ENCODE measurements at places on chromosomes 1 and 21.

GRCh38 chr1:116763787-116764465 is 9.7 kb downstream of the CD2 start:
- no peak for DNase-seq

GRCh38 chr1:162327788-162328165 is 48.9 kb downstream of the SPATA46 start:
- no peak for DNase-seq

DNA sequence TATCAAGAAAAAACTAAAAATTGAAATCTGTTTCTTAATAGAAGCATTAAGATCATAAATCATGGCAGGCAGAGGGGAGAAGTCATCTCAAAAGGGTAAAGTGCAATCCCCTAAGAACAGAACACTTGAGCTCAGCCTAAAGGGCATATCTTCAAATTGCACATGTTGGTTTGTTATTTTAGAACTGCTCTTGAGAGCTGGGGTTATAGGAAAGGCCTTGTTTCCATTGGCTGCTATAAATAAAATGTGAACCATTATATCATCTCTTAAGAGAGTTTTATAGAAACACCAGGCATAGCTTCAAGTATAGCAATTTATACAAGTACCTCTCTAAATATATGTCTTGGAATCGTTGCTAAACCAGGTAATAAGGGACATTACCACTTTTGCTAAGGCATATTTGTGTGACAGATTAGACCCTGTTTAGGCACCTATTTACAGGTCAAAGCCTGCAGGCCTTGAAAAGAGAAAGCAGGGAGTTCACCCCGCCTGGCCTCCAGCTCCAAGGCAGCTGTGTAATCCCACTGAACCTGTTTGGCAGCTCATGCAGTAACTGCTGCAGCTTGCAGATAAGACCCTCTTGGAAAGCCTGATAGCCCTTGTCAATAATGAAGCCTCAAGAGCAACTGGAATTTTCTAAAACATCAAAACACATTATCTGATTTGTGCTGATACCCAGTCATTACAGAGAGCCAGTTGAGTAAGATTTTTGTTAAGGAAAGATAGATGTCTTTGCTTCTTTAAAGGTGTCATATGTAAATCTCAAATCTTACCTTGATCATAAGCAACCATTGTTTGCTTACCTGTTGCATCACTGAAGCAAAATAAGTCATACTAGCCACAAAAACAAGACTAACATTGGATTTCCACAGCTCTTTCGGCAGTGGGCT is 24.2 kb upstream of the SYDE2 start:
- no peak for DNase-seq

GRCh38 chr1:212466437-212466836 is 33.7 kb downstream of the NENF start:
- DNase-seq: no peak

- no peak for DNase-seq
Observed at GRCh38 chr1:32239790-32240139, 7.3 kb upstream of the FAM167B start.

DNA sequence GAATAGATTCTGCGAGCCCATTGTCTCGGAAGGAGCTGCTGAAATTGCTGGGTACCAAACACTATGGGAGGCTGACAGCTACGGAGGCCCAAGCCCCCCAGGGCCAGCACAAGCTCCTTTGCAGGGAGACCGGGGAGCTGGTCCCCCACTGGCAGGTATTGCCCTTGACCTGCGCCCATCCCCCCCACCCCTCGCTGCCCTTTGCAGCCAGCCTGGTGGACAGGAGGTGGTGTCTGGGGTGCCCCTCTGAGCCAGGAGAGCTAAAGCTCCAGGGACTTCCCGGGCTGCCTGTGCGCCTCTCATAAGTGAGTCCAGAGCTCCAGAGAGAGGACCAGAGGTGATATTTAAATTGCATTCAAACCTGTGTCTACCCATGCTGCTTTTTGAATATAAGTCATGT is 5.4 kb downstream of the SERTAD4 start:
- DNase-seq: no peak

DNA sequence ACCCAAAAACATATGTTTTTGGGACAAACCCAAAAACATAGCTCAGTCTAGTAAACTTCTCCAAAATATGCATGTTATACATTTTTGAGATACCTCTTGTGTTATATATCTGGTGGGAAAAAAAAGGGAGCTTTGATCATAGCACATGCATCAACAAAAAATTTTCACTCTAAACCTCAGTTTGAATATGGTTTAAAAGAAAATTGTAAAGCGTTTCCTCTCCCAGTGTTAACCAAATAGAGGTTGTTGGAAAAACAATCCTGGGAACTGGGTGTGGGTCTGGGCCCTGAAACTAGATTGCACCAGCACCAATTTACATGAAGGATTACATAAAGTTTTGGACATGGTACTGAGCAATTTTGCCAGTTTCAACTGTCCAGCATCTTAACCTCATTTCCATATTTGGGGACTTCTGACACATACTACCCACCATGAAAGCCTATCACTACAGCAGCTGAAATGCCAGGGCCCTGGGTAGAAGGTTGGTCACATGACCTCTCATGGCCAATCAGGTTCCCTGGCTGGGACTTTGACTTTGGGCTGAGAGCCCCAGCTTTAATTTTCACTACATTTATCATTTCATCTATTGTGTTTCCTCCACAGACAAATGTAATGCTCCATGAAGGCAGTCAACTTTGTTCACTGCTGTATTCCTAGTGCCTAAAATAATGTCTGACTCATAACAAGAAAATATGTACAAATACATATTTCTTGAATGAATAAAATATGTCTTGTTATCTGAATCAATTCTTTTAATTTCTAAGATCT is 150.7 kb downstream of the SETD4 start:
- DNase-seq: peak; percentile 30

DNA sequence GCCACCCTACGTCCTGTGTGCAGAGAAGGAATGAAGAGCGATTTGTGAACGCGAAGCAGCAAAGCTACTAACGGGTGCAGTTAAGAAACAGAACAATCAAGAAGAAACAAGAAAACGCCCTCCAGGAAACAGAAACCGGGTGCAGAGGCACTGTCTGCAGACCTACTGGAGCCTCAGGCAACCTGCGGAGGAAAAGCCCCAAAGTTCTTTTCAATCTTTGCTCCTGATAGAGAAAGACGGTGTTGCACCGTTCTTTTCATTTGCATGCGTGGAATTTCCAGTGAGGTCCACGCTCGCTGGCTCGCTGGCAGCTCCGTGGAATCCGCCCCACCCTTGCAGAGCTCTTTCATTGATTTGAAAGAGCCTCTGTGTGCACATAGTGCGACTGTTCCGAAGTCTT is 37.0 kb upstream of the PDE9A start:
- no peak for DNase-seq

DNA sequence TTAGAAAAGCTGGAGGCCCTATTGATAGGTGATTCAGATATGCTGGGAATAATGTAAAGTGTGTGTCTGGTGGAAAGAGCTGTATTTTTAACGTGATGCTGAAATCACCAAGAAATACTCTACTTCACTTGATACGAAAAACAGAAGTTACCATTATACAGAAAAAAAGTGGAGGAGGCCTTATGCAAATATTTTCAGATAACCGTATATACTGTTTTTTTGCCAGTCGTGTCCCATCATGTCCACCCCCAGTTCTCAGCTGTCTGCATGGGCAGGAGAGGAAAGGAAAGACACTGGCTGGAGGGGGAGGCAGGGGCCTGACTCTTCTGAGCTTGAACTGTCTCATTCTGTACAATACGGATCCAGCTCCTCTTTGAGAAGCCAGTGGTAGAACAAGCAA is 51.1 kb downstream of the KCNJ6 start:
- DNase-seq: no peak

DNA sequence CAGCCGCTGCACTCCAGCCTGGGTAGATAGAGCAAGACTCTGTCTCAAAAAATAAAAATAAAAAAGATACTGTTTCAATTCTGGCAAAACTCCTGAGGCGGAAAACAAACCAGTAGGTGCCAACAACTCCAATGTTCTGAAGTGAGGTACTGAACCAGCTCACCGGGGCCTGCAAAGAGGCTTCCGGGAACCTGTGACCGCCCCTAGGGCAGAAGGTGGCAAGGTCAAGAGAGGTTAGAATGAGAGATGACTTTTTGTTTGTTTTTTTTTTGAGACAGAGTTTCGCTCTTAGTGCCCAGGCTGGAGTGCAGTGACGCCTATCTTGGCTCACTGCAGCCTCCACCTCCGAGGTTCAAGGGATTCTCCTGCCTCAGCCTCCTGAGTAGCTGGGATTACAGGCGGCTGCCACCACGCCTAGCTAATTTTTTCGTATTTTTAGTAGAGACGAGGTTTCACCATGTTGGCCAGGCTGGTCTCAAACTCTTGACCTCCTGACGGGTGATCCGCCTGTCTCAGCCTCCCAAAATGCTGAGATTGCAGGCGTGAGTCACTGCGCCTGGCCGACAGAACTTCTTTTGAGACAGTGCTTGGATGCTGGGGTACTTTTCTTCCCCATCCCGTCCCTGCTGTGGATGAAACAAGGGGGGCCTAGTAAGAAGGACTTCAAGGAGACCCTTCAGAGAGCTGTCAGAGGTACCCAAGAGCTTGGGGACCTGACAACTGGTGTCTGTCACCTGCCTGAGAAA is 91.9 kb upstream of the SLC25A33 start:
- no peak for DNase-seq

- peak; percentile 22 for DNase-seq
Observed at GRCh38 chr1:186605762-186606350, 74.4 kb downstream of the PTGS2 start.

DNA sequence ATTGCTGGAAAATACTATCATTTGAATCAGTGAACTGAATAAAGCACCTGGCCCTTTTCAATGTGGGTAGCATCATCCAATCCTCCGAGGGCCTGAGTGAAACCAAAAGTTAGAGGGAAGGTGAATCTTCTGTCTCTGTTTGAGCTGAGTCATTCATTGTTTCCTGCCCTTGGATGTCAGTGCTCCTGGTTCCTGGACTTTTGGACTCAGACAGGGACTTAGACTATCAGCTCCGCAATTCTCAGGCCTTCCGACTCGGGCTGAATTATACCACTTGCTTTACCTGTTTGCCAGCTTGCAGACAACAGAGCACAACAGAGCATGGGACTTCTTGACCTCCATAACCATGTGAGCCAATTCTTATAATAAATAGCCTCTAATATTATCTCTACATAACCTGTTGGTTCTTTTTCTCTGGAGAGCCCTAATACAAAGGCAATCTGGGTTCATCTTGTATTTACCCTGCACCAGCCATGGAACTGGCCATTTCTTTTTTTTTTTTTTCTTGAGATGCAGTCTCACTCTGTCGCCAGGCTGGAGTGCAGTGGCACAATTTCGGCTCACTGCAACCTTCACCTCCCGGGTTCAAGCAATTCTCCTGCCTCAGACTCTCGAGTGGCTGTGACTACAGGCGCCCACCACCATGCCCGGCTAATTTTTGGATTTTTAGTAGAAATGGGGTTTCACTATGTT is 19.2 kb upstream of the VASH2 start:
- DNase-seq: no peak

DNA sequence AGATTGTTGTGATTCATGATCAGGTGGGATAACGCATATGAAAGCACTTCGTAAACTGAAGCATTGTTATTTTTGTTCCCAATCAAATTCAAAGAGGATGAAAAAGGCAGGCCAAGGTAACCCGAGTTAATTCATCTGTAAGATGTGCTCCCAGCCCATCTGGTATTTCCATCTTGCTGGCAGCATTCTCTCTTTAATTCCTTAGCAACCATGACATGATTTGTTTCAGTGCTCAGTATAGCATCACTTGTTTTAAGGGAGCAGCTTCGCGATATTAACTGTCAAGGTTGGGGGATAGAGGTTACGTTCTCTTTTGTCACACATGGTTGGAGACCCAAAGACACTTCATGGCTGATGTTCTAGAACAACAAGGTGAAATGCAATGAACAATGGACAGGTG is 6.4 kb downstream of the TSPAN2 start:
- no peak for DNase-seq

- no peak for DNase-seq
Observed at GRCh38 chr1:6544831-6545230, 9.5 kb downstream of the NOL9 start.

DNA sequence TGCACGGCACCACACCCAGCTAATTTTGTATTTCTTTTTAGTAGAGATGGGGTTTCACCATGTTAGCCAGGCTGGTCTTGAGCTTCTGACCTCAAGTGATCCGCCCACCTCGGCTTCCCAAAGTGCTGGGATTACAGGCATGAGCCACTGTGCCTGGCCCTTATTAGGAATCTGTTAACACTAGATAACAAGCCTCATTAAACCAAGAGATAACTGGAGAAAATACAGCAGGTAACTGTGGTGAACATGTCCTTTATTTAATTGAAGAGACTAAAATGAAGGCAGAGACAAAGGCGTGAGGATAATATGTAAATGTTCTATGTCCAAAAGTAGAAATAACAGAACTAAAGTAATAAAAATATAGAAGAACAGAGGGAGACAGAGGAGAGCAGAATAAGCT is 71.8 kb upstream of the DNAJC6 start:
- DNase-seq: no peak

GRCh38 chr1:117753232-117753631 is 147.4 kb downstream of the TENT5C start:
- DNase-seq: no peak

GRCh38 chr1:198119906-198120305 is 36.9 kb upstream of the NEK7 start:
- DNase-seq: no peak

GRCh38 chr1:9721606-9722377 is 70.3 kb downstream of the PIK3CD start:
- DNase-seq: no peak

GRCh38 chr1:177585302-177586220 is 384.3 kb downstream of the SEC16B start:
- no peak for DNase-seq

DNA sequence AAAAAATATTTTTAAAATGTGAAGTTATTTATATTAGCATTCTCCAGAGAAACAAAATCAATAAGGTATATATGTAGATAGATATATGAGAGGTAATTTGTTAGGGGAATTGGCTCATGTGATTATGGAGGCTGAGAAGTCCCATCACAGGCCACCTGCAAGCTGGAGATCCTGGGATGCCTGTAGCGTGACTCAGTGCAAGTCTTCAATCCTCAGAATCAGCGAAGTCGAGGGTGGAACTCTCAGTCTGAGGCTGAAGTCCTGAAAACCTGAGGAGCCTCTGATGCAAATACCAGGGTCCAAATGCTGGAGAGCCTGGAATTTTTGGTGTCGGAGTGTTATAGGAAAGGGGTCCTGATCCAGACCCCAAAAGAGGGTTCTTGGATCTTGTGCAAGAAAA is 658.5 kb downstream of the USP25 start:
- no peak for DNase-seq

DNA sequence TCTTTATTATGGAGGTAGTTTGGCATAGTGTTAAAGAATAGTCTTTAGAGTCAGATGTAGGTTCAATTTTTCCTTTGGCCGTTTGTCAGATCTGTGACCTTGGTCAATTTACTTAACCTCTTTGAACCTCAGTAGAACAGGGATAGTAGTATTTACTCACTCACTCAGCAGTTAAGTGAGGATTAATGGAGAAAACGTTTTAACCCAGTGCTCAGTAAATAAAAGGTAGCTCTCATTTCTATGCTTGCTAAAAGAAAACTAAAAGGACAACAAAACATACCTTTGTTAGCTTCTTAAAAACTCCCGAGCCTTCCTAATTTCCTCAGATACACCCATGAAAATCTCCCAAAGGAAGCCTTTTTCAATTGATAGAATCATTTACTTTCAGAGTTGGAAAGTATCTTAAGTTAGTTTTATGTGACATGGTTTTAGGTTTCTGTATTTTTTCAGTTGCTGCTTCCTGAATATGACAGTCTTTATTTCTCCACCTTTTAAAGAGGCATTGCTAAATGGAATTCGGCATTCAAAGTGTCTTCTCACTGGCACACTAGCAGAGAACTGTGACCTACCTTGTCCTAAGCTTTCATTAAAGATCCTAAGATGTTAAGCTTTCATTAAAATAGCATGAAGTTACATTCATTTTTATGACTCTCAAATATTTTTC is 7.8 kb downstream of the ABCD3 start:
- no peak for DNase-seq

- DNase-seq: no peak
Observed at GRCh38 chr1:950268-950667, 8.8 kb downstream of the NOC2L start.

Data from amniotic stem cell (primary cell).